Karpas-422 (cell line): ENCODE measurements at places on chromosomes 4 and X. TPM values are rescaled to one million over a fixed set of nuclear protein-coding genes. Genes with fewer than 3 reads are reported as not detected.

The MAGEH1 gene
- total RNA-seq = 16.4 and 24.1 TPM in 2 replicates

GRCh38 chr4:101307899-101308298, 39.4 kb downstream of the PPP3CA start:
- H3K27me3 ChIP-seq = no peaks in the 10 kb centered on the region
- H3K4me1 ChIP-seq = no peaks in the 10 kb centered on the region
- H3K4me3 ChIP-seq = no peak overlapping the region
- no peak overlapping the region for H3K27ac ChIP-seq
- DNase-seq = no peak

GRCh38 chr4:3498901-3499510, 33.2 kb downstream of the LRPAP1 start:
- no peak overlapping the region for H3K4me3 ChIP-seq
- no peaks in the 10 kb centered on the region for H3K36me3 ChIP-seq
- no peak overlapping the region for H3K27ac ChIP-seq
- no peaks in the 10 kb centered on the region for H3K4me1 ChIP-seq

DNA sequence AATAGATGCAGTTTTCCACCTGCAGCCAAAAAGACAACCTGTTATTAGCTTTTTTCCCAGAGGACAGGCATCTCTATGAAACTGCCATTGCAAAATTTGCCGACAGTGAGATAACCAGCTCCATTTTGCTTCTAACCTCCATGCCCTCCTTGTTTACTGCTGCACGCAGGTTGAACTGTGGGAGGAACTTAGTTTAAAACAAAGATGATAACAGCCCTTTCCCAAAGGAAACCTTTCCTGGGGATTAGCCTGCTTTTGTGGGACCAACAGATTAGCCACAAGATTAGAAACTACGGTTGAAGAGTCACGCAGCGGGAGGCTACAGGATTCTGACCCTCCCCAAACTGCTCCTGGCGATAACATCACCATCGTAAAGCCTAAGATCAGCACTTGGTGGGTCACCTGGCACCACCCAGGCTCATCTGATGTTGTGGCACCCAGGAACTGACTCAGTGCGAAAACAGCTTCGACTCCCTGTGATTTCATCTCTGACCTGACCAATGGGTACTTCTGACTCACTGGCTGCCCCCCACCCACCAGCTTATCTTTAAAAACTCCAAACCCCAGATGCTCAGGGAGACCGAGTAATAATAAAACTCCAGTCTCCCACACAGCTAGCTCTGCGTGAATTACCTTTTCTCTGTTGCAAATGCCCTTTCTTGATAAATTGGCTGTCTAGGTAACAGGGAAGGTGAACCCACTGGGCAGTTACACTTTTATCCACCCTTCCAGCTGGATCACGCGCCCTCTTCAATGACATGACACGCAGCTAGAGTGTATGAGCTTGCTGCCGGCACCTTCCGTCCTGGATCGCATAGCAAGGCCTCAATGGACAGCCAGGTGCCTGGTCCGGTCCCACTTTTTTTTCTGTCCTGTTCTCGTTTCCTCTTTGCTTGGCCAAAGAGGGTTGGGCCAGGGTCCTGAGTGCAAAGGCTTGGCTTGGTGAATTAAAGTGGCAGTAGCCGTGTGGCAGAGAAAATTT, 27.2 kb downstream of the NOP14 start:
- peak overlapping the region; percentile 77 for H3K4me3 ChIP-seq
- peak; percentile 63 for DNase-seq
- H3K27ac ChIP-seq = peak overlapping the region; percentile 38
- peaks cover 21% of the 10 kb centered on the region for H3K36me3 ChIP-seq
- no peaks in the 10 kb centered on the region for H3K27me3 ChIP-seq

The RAB9B gene
- total RNA-seq = not detected in 2 replicates

GRCh38 chrX:12767856-12768255, 23.4 kb upstream of the PRPS2 start:
- H3K4me1 ChIP-seq = no peaks in the 10 kb centered on the region
- H3K4me3 ChIP-seq = no peak overlapping the region
- H3K27me3 ChIP-seq = no peaks in the 10 kb centered on the region

The FAM9C gene
- total RNA-seq = not detected in 2 replicates

GRCh38 chrX:40734971-40735324, 394 bp downstream of the MED14 start:
- H3K4me1 ChIP-seq = peaks cover 42% of the 10 kb centered on the region
- H3K36me3 ChIP-seq = no peaks in the 10 kb centered on the region
- no peaks in the 10 kb centered on the region for H3K27me3 ChIP-seq
- H3K4me3 ChIP-seq = peak overlapping the region; percentile 94
- peak; percentile 73 for DNase-seq
- peak overlapping the region; percentile 74 for H3K27ac ChIP-seq

DNA sequence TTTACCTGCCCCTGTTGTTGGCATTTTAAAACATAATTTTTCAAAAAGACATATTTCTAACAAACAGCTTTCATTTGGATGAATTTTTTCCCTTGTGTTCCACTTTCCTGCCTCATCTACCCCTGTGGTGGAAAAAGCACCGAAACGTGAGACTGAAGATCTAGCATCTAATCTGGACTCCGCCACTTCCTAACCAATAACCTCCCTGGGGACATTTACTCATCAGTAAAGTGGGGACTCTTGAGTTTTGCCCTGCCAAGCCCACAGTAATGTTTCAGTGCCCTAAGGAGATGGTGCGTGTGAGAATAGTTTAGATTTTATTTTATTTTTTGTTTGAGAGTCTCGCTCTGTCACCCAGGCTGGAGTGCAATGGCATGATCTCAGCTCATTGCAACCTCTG, 56.7 kb downstream of the ADGRG2 start:
- no peaks in the 10 kb centered on the region for H3K27me3 ChIP-seq
- no peak overlapping the region for H3K4me3 ChIP-seq
- H3K27ac ChIP-seq = no peak overlapping the region
- no peak for DNase-seq
- no peaks in the 10 kb centered on the region for H3K36me3 ChIP-seq

DNA sequence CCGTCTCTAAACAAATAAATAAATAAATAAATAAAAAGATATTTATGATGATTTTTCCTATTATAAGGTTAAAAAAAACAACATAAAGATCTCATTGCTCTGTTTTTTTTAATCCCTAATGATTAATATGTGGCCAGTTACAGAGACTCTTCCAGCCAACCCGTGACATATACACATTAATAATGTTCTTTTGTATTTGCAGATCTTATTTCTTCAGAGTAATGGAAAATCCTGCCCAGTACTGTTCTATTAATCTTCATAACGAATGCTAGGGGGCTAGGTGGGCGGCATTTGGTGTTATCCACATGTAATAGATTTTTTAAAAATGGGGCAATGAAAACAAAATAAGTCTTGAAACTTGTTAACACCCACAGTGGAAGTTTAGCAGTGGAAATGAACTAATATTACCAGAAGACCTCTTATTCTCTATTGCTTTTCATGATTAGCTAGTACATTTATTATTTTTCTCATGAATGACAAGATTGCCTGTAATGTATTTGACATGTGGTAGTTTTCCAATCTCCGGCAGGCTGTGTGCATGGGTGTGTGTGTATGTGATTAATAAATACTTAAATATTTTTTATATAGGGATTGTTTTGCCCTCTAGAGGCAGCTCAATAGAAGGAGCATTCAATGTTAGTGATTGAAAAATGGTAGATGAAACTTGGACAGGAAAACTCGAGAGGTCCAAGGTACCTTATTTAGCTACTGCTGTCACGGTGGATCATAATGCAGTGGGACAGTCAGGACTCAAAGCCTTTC, 457.4 kb downstream of the IL1RAPL1 start:
- H3K4me1 ChIP-seq = no peaks in the 10 kb centered on the region
- DNase-seq = no peak
- no peaks in the 10 kb centered on the region for H3K36me3 ChIP-seq

- no peaks in the 10 kb centered on the region for H3K27me3 ChIP-seq
- no peak overlapping the region for H3K27ac ChIP-seq
- no peaks in the 10 kb centered on the region for H3K4me1 ChIP-seq
- H3K36me3 ChIP-seq = no peaks in the 10 kb centered on the region
Measured at GRCh38 chr4:143347484-143348111, 10.9 kb downstream of the GAB1 start.

The ENAM gene
- total RNA-seq = not detected in 2 replicates

- no peaks in the 10 kb centered on the region for H3K27me3 ChIP-seq
- DNase-seq = no peak
- H3K4me3 ChIP-seq = no peak overlapping the region
Measured at GRCh38 chr4:125911058-125911457, 596.3 kb downstream of the FAT4 start.

- no peaks in the 10 kb centered on the region for H3K27me3 ChIP-seq
- H3K4me3 ChIP-seq = no peak overlapping the region
- no peak overlapping the region for H3K27ac ChIP-seq
- DNase-seq = no peak
- peaks cover 25% of the 10 kb centered on the region for H3K4me1 ChIP-seq
Measured at GRCh38 chr4:94225449-94225848, 17.8 kb downstream of the SMARCAD1 start.

The RNF150 gene
- not detected in 2 replicates for total RNA-seq

- no peaks in the 10 kb centered on the region for H3K36me3 ChIP-seq
- H3K4me3 ChIP-seq = no peak overlapping the region
- H3K27me3 ChIP-seq = no peaks in the 10 kb centered on the region
- peaks cover 15% of the 10 kb centered on the region for H3K4me1 ChIP-seq
Measured at GRCh38 chr4:147735413-147736301, 3.8 kb downstream of the ARHGAP10 start.

The MSANTD1 gene
- 0.52 and 1.0 TPM in 2 replicates for total RNA-seq

DNA sequence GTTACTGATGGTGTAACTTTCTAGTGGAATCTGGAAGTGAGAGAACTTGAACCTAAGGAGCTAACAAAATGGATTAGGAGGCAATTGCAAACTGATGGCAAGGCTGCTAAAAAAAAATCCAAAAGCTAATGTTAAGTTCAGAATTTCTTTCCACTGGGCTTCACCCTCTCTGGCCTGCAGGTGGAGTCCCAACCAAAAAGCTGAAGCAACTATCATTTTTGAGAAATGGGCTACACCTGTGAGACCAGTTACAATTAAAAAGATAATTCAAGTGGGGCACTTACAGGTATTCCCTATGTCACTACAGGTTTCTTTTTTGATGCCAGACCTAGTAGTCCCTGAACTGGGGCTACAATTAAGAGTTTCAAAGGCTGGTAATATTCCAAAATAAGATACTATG, 142.1 kb upstream of the FTHL17 start:
- no peak overlapping the region for H3K27ac ChIP-seq
- DNase-seq = peak; percentile 62
- H3K4me1 ChIP-seq = no peaks in the 10 kb centered on the region
- no peak overlapping the region for H3K4me3 ChIP-seq

DNA sequence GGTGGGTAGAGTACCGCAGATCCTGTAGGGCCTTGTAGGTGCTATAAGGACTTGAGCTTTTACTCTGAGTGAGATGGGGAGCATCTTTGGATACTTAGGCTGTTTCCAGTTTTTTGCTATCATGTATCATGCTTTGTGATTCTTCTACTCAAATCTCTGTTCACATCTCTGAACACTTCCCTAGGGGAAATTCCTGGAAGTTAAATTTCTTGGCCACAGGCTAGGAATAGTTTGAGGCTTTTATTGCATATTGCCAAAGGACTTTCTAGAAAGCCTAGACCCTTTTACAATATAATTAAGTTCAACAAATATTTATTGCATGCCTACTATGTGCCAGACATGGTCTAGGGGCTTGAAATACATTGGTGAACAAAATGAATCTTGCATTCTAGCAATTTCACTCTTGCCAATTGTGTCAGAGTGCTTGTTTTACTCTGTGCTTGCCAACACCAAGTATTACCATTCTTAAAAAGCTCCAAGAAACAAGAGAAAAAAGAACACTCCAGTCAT, 4.1 kb upstream of the PGRMC1 start:
- H3K36me3 ChIP-seq = no peaks in the 10 kb centered on the region
- DNase-seq = no peak
- no peak overlapping the region for H3K27ac ChIP-seq
- no peak overlapping the region for H3K4me3 ChIP-seq

- no peaks in the 10 kb centered on the region for H3K4me1 ChIP-seq
- DNase-seq = no peak
- H3K4me3 ChIP-seq = no peak overlapping the region
- H3K27ac ChIP-seq = no peak overlapping the region
- H3K36me3 ChIP-seq = no peaks in the 10 kb centered on the region
- H3K27me3 ChIP-seq = no peaks in the 10 kb centered on the region
Measured at GRCh38 chr4:113142351-113142750, 92.9 kb downstream of the ANK2 start.

DNA sequence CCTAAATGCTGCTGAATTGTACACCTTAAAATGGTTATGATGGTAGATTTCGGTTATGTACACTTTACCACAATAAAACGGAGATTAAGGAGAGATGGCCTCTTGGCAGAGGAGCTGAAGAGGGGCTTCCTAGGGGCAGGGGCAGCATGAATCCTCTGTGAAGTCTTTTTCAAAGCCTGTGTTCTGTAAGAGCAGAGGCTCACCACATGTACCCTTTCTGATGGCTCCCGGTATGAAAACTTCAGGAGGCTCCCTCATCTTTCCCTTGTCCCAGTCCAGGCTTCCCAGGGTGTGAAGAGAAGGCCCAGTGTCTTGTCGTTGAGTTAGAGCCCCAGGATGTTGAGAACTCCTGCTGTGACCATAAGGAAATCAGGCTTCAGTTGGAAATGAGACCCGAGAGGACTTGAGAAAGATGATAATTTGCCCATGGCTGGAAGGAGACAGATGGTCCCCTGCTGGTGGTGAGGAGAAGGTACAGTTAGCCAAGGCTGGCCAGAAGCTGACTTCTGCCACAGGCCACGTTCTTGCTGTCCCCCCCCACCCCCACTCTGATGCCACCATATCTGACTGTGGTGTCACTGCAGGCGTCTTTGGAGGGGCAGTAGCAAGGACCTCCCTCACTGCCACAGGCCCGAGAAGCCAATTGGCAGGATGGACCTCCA, 31.8 kb upstream of the MTM1 start:
- peaks cover 15% of the 10 kb centered on the region for H3K4me1 ChIP-seq
- H3K27ac ChIP-seq = no peak overlapping the region
- H3K36me3 ChIP-seq = no peaks in the 10 kb centered on the region
- no peaks in the 10 kb centered on the region; the same call in 1 of the 2 replicates for H3K27me3 ChIP-seq
- H3K4me3 ChIP-seq = no peak overlapping the region
- peak; percentile 72 for DNase-seq

DNA sequence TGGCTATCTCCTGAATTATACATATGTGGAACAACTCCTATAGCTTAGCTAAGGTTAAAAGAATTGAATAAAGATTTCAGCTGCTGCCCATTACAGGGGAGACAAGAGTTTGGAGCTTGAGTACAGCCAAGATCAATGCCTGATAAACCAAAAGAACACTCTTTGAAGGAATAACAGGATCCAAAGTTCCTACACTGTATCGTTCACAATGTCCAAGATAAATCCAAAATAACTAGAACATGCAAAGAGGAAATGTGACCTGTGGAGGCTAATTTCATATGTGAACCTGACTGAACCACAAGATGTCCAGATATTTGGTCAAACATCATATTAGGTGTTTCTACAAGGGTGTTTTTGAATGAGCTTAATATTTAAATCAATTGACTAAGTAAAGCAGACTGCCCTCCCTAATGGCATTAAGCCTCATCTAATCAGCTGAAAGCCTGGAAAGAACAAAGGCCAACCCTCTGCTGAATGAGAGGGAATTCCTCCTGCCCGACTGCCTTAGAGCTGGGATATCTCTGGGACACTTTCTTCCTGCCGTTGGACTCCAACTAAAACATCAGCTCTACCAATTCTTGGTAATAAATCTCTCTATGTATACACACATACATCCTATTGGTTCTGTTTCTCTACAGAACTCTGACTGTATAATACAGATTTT, 19.2 kb downstream of the RFC1 start:
- no peak for DNase-seq
- H3K4me3 ChIP-seq = no peak overlapping the region
- no peaks in the 10 kb centered on the region for H3K27me3 ChIP-seq
- peaks cover 39% of the 10 kb centered on the region for H3K36me3 ChIP-seq
